Fibroblast of the aortic adventitia (primary cell): ENCODE measurements at places on chromosomes 12 and 14.
A peak's percentile ranks its signal among the peaks of the same experiment; 100 is the strongest.

DNA sequence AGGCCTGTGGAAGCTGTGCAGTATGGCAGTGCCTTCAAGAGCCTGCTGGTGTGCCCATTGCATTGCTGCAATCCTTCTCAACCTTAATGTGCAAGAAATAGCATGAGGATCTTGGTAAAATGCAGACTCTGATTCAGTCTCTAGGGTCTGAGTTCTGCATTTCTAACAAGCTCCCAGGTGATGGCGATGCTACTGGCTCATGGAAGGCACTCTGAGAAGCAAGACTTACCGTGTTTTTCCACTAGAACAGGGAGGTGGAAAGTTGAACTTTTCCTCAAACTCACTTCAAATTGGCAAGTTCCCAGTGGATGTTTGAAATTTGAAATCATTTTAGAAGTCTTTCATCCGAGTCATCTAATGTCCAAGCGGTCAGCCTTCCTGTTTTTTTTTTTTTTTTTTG is 55.5 kb downstream of the MYRFL start:
- DNase-seq, result peak; percentile 34

GRCh38 chr12:25271486-25272098 is 20.9 kb upstream of the KRAS start:
- DNase-seq, result no peak

- DNase-seq, result peak; percentile 20
Measured at GRCh38 chr12:108884116-108885012, 4.5 kb downstream of the DAO start.

DNA sequence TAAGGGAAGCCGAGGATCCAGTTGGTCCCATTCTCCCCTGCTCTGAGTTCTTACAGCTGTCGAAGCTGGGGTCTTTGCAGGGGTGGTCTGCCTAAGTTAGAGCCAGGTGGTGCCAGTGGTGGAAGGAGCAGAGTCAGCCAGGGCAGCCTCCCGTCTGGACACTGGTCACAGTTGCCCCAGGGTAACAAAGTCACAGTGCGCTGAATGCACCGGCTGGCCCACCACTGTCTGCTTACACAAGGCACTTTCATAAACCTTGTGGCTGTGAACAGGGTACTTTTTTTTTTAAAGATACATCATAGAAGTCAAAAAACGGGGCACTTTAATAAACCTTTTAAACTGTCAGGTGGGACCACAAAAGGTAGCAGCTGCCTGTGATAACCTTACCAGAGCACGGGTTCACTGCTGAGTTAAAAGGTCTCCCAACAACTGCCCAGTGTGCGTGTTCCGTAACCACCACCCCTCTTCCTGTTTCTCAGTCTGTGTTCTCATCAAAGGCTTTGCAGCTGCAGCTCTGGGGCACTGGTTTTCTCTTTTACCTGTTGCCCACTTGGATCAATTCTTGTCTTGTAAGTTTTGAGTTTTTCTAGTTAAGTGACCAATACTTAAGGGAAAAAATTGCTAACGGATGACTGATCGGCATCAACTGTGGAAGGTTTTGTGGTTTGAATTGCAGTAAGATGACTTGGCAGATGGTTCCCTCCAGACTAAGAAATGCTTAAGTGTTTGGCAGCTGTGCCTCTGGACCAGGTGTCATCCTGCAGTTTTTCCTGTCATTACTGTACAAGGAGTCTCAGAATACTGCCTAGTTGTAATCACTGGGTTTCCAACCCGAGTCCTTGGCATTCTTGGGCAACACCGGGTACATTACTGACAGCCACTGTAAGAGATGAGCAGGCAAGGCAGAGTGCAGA is 55.9 kb downstream of the DYNC1H1 start:
- peak; percentile 13 for DNase-seq

DNA sequence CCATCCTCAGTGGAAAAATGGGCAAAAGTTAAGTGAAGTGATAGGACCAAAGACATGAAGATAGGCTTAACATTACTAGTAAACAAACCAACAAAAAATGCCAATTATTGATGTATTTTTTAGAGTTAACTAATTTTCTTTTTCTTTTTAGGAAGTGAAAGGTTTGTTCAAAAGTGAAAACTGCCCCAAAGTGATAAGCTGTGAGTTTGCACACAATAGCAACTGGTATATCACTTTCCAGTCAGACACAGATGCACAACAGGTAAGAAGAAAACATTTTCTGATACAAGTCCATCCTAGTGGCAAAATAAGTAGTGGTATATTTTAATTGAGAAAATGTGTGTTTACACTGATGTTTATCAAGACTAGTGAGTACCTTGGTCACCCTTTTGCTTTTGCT is 39.6 kb downstream of the LARP4 start:
- no peak for DNase-seq

- no peak for DNase-seq
Measured at GRCh38 chr12:57106021-57106708, 5.0 kb downstream of the STAT6 start.

- DNase-seq, result peak; percentile 69
Measured at GRCh38 chr12:12734054-12734453, 16.9 kb downstream of the CDKN1B start.

GRCh38 chr12:116595672-116596071 is 36.5 kb downstream of the MAP1LC3B2 start:
- DNase-seq, result no peak

DNA sequence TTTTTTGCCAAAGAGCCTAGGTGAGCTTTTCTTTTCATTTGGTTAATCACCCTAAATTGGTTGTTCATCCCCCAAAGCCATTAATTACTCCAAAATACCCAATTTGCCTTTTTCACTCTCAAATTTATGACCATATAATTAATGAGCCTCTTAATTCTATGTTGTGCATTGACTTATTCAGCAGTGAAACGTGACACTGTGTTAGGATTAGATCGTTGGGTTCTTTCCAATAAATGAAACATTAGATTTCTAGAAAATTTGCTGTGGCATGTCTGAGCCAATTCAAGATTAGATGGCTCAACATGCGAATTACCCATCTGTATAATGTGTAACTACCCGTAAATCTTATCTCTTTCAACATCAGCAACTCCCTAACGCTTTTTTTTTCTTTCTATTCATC is 273.4 kb downstream of the BMP4 start:
- no peak for DNase-seq

DNA sequence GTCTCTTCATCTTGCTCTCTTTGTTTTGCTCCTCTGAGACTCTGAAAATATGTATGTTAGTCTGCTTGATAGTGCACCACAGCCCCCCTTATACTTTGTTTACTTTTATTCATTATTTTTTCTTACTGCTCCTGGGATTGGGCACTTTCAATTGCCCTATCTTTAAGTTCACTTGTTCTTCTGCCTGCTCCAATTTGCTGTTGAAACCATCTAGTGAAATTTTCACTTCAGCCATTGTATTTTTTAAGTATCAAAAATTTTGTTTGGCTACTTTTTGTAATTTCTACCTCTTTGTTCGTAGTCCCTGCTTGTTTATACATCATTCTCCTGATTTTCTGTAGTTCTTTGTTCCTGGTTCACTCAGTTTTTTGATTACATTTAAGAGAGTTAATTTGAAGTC is 223.3 kb downstream of the SLC38A4 start:
- DNase-seq, result no peak

DNA sequence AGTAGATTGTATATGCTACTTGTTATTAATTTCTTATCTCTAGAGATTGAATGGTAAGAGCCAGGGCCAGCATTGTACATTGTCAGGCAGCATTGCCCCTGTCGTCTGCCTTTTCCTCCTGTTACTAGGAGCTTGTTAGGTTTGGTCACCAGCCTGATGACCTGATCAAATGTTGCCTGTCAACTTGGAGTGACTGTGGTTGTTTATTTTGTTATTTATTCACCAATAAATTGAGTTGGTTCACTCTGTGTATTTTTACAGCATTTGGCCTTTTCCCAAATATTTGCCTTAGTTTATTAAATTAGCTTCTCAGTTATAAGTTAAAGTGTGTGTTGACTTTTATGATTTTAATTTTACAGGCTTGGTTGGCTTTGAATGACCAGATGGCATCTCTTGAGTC is 88.4 kb downstream of the PRKCH start:
- no peak for DNase-seq

DNA sequence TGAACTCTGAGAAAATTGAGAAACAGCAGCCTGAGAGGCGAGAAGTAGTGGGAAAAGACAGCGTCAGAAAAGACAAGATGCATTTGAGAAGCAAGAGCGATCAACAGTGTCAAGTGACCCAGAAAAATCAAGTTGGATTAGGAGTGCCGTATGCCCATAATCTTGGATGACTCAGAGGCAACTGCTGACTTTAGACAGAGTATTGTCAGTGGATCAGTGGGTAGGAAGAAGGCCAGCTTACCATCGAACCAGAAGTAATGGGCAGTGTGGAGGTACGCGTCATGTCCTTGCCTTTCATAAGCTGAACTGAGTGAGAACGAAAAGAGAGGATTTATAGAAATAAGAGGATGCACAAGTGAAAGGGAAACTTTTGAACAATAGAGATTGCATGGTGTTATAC is 151.0 kb upstream of the NAV3 start:
- no peak for DNase-seq

DNA sequence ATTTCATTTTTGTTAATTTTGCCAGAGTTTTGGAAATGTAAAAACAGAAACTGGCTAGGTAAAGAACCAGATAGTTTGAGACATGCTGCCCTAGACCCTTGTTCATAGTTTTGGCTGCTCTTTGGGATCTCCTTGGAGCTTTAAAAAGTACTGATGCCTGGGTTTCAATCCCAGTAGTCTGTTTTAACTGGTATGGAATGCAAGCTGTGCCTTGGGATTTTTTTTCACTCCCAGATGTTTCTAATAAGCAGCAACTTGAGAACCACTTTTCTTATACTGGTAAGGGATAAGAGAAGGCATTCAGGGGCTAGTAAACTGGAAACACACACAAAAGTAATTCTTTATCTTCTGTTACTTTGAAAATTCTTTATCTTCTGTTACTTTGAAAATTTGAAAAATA is 18.8 kb downstream of the SLC35F4 start:
- DNase-seq, result peak; percentile 91

DNA sequence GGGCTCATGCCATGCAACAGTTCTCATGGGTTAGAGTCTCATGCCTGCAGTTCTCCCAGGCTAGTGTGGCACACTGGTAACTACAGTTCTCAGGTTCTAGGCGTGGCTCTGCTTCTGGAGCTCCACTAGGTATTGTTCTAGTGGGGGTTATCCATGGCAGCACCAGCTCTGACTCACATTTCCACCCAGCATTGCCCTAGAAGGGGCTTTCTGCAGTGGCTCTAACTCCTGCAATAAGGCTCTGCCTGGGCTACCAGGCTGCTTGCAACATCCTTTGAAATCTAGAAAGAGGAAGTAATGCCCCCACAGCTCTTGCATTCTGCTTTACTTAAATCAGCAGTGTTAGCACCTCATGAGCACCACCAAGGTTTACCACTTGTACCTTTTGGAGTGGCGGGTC is 220.3 kb upstream of the ARID2 start:
- no peak for DNase-seq

DNA sequence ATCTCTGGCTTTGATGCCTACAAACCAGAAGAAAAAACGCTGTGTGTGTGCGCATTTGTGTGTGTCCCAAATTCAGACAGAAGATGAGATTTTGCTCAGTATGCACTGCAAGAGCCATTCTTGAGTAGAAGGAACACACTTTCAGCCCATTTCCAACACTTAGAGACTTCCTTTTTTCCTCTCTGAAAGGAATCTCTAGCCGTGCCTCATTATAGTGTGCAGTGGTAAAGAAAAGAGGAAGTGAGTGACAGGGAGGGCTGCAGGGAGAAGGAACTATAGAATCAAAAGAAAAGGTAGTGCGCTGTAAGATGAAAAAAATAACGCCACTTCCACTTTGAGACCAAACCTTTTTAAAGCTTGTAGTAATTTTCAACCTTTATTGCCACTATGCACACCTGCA is 1400.9 kb upstream of the FLRT2 start:
- no peak for DNase-seq

GRCh38 chr12:127911291-127911690 is 355.7 kb upstream of the TMEM132C start:
- DNase-seq, result no peak

GRCh38 chr14:51962711-51963110 is 26.6 kb upstream of the RTRAF start:
- no peak for DNase-seq

GRCh38 chr12:19546611-19547162 is 107.4 kb downstream of the AEBP2 start:
- DNase-seq, result peak; percentile 86

DNA sequence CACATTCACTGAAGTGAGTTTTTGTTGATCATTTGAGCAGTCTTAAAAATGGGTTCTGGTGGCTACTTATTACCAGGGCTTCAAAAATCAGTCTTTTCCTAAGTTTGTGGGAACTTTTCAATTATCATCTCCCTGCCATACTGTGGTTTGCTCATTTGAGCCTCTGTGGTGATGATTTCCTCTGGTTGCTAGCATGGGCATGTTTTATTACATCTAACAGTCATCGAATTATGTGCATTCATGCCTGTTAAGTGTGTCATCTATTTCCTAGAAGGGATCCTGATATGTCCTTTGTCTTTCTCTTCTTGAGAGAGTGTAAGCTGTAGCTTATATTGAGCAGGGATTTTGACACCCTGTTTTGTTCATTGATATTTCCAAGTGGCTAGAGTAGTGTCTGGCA is 116.8 kb downstream of the WIF1 start:
- DNase-seq, result no peak

DNA sequence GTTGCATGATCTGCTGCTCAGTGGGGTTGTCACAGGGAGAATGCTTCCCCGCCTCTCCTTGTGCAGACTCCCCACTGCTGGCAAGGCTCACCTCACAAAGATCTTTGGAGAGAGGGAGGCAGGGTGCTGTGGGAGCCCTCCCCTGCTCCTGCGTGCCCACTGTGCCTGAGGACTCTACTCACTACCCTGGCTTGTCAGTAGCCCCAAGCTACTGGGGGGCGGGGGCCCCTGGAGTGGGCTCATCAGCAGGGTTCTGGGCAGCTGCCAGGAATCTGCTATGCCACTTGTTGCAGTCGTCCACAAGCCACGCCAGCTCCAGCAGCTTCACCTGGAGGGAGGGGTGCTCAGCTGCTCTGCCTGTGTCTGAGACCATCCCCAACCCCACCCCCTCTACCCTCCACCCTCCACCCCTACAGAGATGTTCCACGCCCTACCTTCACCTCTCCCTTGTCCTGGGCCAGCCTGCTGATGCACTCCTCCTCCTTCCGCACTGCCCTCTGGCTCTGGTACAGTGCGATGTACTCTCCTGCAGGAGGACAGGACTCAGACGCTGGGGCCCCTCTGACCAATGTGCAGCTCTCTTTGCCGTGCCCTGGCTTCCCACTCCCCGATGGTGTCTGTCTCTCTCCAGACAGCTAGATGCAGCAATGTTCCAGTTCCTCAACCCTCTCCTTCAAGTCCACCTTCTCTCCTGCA is 14.2 kb upstream of the BLTP3B start:
- no peak for DNase-seq

DNA sequence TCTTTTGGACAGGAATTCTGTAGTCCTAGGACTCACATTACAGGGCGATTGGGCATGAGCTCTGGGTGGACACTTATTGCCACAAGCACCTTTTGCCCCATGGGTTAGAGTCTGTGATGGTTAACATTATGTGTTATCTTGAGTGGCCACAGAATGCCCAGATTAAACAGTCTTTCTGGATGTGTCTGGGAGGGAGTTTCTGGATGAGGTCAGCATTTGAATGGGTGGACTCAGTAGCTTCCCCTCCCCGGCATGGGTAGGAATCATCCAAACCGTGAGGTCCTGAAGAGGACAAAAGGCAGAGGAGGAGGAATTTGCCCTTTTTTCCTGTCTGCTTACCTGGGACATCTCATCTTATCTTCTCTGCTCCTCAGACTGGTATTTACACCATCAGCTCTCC is 85.6 kb downstream of the BMP4 start:
- no peak for DNase-seq

GRCh38 chr14:85762526-85762925 is 232.6 kb downstream of the FLRT2 start:
- no peak for DNase-seq

GRCh38 chr12:55188974-55189556 is 31.8 kb upstream of the OR10A7 start:
- peak; percentile 86 for DNase-seq

- DNase-seq, result no peak
Measured at GRCh38 chr14:68893566-68893965, 85.5 kb downstream of the ACTN1 start.
